Putamen (tissue), 1 donor: ENCODE measurements at places on chromosomes 1 and 21.
A peak's percentile ranks its signal among the peaks of the same experiment; 100 is the strongest.

- no peak for DNase-seq
Observed at GRCh38 chr1:116330846-116331245, 42.2 kb upstream of the ATP1A1 start.

GRCh38 chr21:26297851-26298250, 127.3 kb upstream of the APP start:
- no peak for DNase-seq

DNA sequence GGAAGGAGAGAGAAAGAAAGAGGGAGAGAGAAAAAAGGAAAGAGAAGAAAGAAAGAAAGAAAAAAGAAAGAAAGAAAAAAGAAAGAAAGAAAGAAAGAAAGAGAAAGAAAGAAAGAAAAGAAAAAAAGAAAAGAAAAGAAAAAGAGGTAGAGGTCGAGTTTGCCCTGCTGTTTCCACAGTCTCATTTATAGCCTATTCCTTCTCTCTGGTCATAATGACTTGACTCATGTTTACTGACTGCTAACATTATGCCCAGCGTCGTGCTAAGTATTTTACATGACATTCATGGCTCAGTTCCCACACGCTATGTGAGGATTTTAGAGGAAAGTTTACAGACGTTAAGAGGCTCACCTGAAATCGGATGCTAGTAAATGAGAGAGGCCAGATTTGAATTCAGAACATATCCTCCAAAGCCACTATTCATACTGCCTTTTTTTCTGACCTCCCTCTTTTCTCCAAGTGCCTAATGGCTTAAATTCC, 263.0 kb downstream of the TNR start:
- no peak for DNase-seq

DNA sequence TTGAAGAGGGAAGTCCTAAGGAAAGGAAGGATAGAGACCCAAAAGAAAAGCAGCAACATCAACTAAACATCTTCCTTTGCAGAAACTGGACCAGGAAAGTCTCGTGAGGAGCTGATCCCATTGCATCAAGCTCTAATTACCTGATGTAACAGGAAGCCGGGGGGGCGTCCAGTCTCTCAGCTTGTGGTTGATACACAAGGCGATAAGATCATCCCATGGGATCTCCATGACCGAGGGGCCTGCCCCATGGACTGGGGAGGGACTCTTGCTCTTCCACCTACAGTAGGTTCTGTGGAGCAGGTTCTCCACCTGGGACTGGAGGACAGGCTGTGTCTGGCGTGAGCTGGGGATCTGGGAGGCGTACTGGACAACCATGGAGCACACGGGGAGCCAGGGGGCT, 14.8 kb upstream of the LSS start:
- DNase-seq: no peak

DNA sequence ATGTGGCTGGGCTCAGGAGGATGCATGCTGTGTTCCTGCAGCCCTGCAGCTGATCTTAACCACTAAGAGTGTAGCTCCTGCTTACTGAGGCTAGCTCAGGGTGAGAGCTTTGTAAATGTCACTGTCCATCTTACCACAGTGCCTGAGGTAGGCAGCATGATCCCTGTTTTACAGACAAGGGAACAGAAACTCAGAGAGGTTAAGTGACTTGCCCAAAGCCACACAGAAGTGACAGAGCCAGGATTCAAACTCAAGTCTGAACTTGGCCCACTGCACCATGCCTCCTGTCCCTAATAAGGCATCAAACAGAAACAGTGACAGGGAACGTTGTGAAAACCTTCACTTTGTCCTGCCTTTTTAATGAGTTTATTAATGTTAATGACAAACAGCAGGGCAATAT, 27.9 kb downstream of the PPFIA4 start:
- no peak for DNase-seq

DNA sequence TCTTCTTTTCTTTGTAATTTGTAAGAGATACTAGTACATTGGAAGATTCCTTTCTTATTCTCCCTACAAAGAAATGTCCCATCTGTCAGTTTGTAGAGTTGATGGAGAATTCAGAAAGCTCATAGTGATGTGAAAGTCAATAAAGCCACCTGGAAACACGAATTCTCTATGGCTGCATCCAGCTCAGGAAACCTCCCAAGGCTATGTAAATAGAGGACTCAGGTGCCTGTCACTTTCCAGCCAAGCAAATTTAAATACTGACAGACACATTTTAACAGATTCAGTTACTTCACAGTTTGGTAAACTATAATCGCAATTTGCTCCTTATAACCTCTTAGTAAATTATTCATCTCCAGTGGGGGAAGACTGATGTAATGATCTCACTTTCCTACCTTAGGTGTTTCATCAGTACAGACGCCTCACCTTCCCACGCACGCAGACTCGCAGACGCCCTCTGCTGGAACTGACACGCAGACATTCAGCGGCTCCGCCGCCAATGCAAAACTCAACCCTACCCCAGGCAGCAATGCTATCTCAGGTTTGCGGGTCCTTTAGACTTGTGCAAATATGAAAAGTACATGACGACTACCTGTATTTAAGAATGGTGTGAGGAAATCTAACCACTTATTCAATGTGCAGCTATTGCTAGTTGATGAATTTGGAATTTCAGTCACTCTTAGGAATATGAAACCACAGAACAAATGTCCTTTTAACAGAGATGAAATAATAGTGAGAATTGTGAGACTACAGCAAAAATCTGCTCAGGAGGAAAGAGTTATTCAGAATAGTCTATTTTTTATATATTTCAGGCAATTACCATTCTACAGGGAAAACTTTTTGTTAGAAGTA, 60.6 kb downstream of the PTPRC start:
- peak; percentile 17 for DNase-seq

- no peak for DNase-seq
Observed at GRCh38 chr1:154342836-154343472, 17.6 kb downstream of the ATP8B2 start.

DNA sequence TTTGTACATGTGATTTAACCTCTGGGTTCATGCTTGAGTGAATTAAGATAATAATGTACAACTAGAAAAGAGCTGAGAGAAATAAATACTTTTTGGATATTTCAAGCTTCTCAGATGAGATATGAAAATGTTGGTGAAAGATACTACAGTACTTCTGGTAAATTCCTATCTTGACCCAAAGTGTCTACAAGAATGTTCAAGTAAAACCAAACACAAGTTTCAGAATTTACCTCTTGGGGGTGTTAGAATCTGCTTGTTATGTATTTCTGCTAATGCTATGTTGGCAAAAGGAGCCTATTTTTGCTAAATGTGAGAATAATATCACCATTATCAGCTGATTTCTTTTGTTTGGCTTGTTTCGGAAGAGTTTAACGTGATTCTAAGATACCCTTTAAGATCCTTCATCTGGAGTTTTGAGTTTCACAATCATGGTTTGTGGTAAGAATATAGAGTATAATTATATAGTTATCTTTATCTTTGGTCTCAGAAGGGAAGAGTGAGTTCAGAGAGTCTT, 388.5 kb downstream of the LMO4 start:
- DNase-seq: no peak

DNA sequence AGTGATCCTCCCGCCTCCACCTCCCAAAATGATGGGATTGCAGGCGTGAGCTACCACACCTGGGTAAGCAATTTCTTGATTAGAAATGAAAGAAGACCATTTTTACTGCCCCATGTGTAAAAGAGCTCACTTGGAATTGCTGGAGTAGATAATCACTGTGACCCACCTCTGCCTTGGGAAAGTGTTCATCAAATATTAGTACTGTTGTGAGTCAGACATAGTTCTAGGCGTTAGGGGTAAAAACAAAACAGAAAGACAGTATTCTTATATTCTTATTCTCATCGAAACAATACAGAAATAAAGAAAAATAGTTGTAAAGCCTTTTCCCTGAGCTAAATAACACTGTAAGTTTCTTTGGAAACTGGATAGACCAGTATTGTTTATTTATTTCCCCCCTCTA, 36.2 kb downstream of the CELF3 start:
- DNase-seq: no peak

- DNase-seq: peak; percentile 96
Observed at GRCh38 chr21:16588433-16588860, 858.7 kb downstream of the USP25 start.
